ENCODE measurements at places on chromosomes 2 and 18. TPM values are rescaled to one million over a fixed set of nuclear protein-coding genes. Genes with fewer than 3 reads are reported as not detected.

The BCL2L11 gene
- total RNA-seq = 9.9 TPM

The GCG gene
- not detected for total RNA-seq

The IL1R2 gene
- total RNA-seq = 0.97 TPM

The ANKRD23 gene
- 0.72 TPM for total RNA-seq
